ENCODE measurements at places on chromosomes 4 and X. TPM values are rescaled to one million over a fixed set of nuclear protein-coding genes. Genes with fewer than 3 reads are reported as not detected.

GNRHR gene
- total RNA-seq, result not detected

TXK gene
- total RNA-seq, result 44.8 TPM

ARMCX4 gene
- 13.1 TPM for total RNA-seq

CENPVL2 gene
- total RNA-seq, result not detected

NKX6-1 gene
- not detected for total RNA-seq

PIGA gene
- 32.3 TPM for total RNA-seq

DMP1 gene
- total RNA-seq, result not detected

REELD1 gene
- 0.58 TPM for total RNA-seq

IL1RAPL1 gene
- not detected for total RNA-seq

RASSF6 gene
- 0.89 TPM for total RNA-seq

INTS12 gene
- 17.5 TPM for total RNA-seq

YIPF7 gene
- total RNA-seq, result not detected

RADX gene
- total RNA-seq, result 16.2 TPM

RHOXF2B gene
- not detected for total RNA-seq

TMPRSS11F gene
- total RNA-seq, result not detected

CXCR3 gene
- 32.5 TPM for total RNA-seq

MAGEA11 gene
- total RNA-seq, result not detected

TSPAN7 gene
- total RNA-seq, result not detected

MAGEB2 gene
- not detected for total RNA-seq

PDE6B gene
- total RNA-seq, result 17.6 TPM

C1QTNF7 gene
- total RNA-seq, result not detected

GPR50 gene
- not detected for total RNA-seq

STATH gene
- total RNA-seq, result not detected

IL2 gene
- 0.67 TPM for total RNA-seq

AMBN gene
- total RNA-seq, result not detected

COPS4 gene
- 26.1 TPM for total RNA-seq

Measured in CD4-positive, alpha-beta memory T cell (primary cell).